SJSA1 (cell line): ENCODE measurements at places on chromosomes 2 and 18. TPM values are rescaled to one million over a fixed set of nuclear protein-coding genes. Genes with fewer than 3 reads are reported as not detected.
A peak's percentile ranks its signal among the peaks of the same experiment; 100 is the strongest.

The RMDN2 gene
- total RNA-seq: 17.6 and 20.8 TPM in 2 replicates

The PLEK gene
- total RNA-seq: not detected in 2 replicates

The ERMN gene
- total RNA-seq: not detected in 2 replicates

The DIPK1C gene
- not detected in 2 replicates for total RNA-seq

GRCh38 chr18:48409591-48410094 lies 460 bp upstream of the ZBTB7C start:
- peak overlapping the region; percentile 53 for H3K4me3 ChIP-seq
- H3K4me1 ChIP-seq: peaks cover 24% of the 10 kb centered on the region
- H3K36me3 ChIP-seq: no peaks in the 10 kb centered on the region
- no peak overlapping the region for H3K27ac ChIP-seq

- no peak overlapping the region for H3K27ac ChIP-seq
- no peaks in the 10 kb centered on the region for H3K36me3 ChIP-seq
- no peaks in the 10 kb centered on the region for H3K27me3 ChIP-seq
- no peak for DNase-seq
Measured at GRCh38 chr2:239297142-239298004, 103.4 kb downstream of the HDAC4 start.

- no peaks in the 10 kb centered on the region for H3K27me3 ChIP-seq
- no peaks in the 10 kb centered on the region for H3K4me1 ChIP-seq
- H3K36me3 ChIP-seq: no peaks in the 10 kb centered on the region
- H3K4me3 ChIP-seq: no peak overlapping the region
- no peak for DNase-seq
- H3K27ac ChIP-seq: no peak overlapping the region
Measured at GRCh38 chr18:66226782-66227181, 377.1 kb downstream of the CDH19 start.

- H3K27ac ChIP-seq: peak overlapping the region; percentile 46
- peaks cover 28% of the 10 kb centered on the region for H3K4me1 ChIP-seq
- H3K4me3 ChIP-seq: no peak overlapping the region
- no peaks in the 10 kb centered on the region for H3K27me3 ChIP-seq
Measured at GRCh38 chr2:43068041-43068533, 158.3 kb downstream of the ZFP36L2 start.

GRCh38 chr2:197890168-197890567 lies 85.8 kb downstream of the PLCL1 start:
- H3K36me3 ChIP-seq: no peaks in the 10 kb centered on the region
- no peak for DNase-seq
- H3K4me3 ChIP-seq: no peak overlapping the region
- no peaks in the 10 kb centered on the region for H3K4me1 ChIP-seq
- no peak overlapping the region for H3K27ac ChIP-seq
- no peaks in the 10 kb centered on the region for H3K27me3 ChIP-seq

DNA sequence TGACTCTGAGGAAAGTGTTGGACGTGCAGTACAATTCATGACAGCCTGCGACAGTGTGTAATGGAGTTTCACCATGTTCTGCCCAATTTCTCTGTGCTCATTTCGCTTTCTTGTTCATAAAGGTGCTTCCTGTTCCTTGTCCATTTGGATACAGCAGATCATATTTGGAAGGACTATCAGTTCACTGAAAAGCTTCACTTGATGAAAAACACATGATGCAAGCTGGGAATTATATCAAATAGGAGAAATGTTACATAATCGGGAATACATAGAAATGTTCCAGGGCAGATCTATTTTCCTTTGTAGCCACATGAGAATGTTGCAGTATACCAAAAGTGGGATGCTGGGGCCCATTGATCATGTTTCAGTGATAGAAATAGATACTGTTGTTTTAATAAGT lies 266.3 kb upstream of the SLC14A2 start:
- DNase-seq: no peak
- no peak overlapping the region for H3K4me3 ChIP-seq
- H3K27me3 ChIP-seq: no peaks in the 10 kb centered on the region
- H3K4me1 ChIP-seq: no peaks in the 10 kb centered on the region
- no peak overlapping the region for H3K27ac ChIP-seq

DNA sequence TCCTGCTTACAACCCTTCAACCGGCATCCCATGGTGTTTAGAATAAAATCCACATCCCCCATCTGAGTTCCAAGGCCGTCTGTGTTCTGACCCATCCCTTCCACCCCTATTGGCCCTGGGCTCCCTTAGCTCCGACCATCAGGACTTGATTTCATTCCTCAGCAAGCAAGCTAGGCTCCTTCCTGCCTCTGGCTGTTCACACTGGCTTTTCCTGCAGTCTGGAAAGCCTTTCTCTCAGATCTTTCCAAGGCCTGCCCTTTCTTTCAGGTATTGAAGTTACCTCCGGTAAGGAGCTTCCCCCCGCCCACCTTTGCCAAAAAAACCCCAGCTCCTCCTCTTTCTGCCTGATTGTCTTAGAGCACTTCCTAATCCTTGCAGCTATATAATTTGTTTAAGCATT lies 86.8 kb downstream of the CLIP4 start:
- no peaks in the 10 kb centered on the region for H3K27me3 ChIP-seq
- H3K4me1 ChIP-seq: peaks cover 4% of the 10 kb centered on the region
- no peaks in the 10 kb centered on the region for H3K36me3 ChIP-seq
- H3K27ac ChIP-seq: no peak overlapping the region
- no peak for DNase-seq
- H3K4me3 ChIP-seq: no peak overlapping the region

DNA sequence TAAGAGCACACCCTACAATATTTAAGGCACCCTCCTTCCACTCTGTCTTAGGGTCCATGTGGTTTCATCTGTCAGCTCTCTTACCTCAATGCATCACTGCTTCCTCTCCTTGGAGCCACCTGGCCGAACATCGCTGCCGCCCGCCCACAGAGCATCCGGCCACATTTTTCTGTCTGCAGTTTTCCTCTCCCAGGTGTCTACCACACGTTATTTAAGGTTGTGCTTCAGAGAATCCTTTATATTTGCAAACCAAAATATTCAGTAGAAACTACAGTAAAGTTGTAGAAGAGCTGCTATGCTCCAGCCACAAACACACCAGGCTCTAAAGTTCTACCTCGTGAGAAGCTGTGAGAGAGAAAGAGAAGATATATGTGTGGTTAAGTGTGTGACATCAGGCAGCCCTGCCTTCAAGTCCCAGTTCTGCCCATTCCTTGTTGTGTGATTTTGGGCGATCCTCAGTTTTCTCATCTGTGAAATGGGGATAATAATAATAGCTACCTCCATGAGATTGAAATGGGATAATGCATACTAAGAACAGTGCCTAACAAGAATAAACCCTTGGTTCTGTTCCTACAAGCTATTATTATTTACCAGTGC lies 4.9 kb upstream of the STK17B start:
- DNase-seq: no peak
- H3K4me3 ChIP-seq: no peak overlapping the region
- H3K27me3 ChIP-seq: no peaks in the 10 kb centered on the region
- H3K36me3 ChIP-seq: peaks cover under 1% of the 10 kb centered on the region
- peaks cover 4% of the 10 kb centered on the region for H3K4me1 ChIP-seq

- H3K4me1 ChIP-seq: peaks cover 17% of the 10 kb centered on the region
- no peak overlapping the region for H3K27ac ChIP-seq
- no peaks in the 10 kb centered on the region for H3K27me3 ChIP-seq
- DNase-seq: peak; percentile 31
- H3K4me3 ChIP-seq: no peak overlapping the region
Measured at GRCh38 chr2:135820003-135820618, 16.9 kb downstream of the LCT start.

DNA sequence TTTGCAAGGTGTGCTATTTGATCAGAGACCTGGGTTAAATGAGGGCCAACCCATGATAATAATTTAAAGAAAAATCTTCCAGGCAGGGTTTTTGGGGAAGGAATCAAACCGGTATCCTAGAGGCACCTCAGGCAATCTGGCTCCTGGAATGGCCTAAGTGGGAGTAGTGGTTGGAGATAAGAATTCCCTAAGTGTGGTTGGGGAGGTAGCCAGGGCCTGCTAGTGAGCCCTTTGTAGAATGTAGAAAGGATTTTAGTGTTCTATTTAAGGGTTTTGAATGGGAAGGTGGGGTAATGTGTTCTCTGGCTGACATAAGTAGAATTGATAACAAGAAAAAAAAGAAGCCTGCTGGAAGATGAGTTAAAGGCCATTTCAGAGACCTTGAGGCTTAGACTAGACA lies 422.2 kb downstream of the XIRP2 start:
- H3K36me3 ChIP-seq: no peaks in the 10 kb centered on the region
- no peak overlapping the region for H3K4me3 ChIP-seq
- DNase-seq: no peak
- H3K27ac ChIP-seq: no peak overlapping the region
- no peaks in the 10 kb centered on the region for H3K4me1 ChIP-seq

- H3K4me1 ChIP-seq: peaks cover 15% of the 10 kb centered on the region
- no peak overlapping the region for H3K4me3 ChIP-seq
- H3K27ac ChIP-seq: no peak overlapping the region
- no peaks in the 10 kb centered on the region for H3K27me3 ChIP-seq
- no peak for DNase-seq
Measured at GRCh38 chr2:73850009-73850408, 21.2 kb downstream of the STAMBP start.

DNA sequence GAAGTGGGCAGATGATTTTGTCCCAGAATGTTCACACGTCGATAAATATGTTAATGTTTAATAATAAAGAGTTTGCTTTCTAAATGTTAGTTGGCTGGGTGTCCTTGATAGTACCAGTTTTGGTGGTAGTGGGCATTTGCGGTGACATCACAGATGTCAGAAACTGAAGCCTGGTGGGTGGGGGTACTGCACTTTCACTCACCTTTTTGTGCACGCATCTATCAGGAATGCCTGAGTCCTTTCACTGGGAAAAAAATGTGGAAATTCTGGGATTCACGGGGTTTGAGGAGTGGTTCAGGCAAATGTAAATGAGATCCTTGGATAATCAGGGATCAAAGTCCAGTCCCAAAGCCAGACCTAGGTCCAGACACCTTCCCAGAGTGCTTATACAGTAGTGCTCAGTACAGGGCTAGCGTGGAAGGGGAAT lies 3.2 kb downstream of the EPAS1 start:
- no peak overlapping the region for H3K4me3 ChIP-seq
- peaks cover 2% of the 10 kb centered on the region; the same call in 1 of the 2 replicates for H3K36me3 ChIP-seq
- no peaks in the 10 kb centered on the region for H3K27me3 ChIP-seq
- peaks cover 25% of the 10 kb centered on the region for H3K4me1 ChIP-seq

GRCh38 chr2:201343559-201343958 lies 13.6 kb downstream of the FLACC1 start:
- H3K27ac ChIP-seq: no peak overlapping the region
- H3K27me3 ChIP-seq: no peaks in the 10 kb centered on the region
- DNase-seq: no peak
- H3K36me3 ChIP-seq: no peaks in the 10 kb centered on the region

DNA sequence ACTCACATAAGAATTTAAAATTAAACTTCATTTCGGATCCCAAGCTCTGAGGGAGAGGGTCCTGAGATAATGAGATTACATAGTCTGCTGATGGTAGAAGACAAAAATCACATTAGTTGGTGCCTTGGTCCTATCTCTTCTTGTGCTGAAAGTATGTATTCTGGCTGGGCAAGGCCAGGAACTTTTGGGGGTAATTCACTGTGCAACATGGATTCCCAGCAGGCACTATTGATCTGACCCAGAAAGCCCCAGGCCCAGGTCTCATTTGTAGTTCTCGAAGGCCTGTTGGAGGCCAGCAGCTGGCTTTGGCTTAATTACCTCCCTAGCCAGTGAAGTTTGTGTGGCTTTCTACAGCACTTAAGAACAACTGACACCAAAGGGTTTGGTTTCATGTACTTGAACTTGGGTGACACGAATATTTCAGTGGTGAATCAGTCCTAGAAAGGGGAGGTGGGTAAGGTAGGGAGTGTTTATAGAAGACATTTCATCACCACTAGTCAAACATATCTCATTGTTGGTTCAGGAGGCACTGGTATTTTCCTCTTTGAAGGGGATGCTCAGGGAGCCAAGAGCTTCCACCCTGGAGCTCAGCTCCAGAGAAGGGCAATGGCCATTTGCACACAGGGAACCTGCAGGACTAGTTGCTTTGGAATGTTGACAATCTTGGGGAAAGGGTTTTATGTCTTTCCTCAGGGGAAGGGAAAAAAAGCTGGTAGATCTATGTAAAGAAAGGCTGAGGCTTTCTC lies 217.8 kb downstream of the OSR1 start:
- H3K27ac ChIP-seq: peak overlapping the region; percentile 81
- H3K4me3 ChIP-seq: no peak overlapping the region

DNA sequence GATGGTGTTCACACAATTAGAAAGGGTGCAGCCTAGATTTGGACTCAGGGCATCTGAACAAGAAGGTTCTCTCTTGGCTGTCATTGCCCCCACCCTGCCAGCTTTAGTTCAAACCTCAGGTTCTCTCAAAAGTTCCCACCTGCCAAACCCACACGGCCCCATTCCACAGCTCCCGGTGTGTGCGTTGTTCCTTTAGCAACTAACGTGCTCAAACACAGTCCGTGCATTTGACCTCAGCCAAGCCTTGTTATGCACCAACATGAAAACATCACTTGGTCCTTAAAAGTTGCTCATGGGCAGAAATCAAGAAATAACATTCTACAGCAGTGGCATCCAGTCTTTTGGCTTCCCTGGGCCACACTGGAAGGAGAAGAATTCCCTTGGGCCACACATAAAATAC lies 32.0 kb downstream of the LOXHD1 start:
- H3K27me3 ChIP-seq: no peaks in the 10 kb centered on the region
- H3K27ac ChIP-seq: no peak overlapping the region
- peaks cover 9% of the 10 kb centered on the region for H3K4me1 ChIP-seq
- H3K36me3 ChIP-seq: no peaks in the 10 kb centered on the region

DNA sequence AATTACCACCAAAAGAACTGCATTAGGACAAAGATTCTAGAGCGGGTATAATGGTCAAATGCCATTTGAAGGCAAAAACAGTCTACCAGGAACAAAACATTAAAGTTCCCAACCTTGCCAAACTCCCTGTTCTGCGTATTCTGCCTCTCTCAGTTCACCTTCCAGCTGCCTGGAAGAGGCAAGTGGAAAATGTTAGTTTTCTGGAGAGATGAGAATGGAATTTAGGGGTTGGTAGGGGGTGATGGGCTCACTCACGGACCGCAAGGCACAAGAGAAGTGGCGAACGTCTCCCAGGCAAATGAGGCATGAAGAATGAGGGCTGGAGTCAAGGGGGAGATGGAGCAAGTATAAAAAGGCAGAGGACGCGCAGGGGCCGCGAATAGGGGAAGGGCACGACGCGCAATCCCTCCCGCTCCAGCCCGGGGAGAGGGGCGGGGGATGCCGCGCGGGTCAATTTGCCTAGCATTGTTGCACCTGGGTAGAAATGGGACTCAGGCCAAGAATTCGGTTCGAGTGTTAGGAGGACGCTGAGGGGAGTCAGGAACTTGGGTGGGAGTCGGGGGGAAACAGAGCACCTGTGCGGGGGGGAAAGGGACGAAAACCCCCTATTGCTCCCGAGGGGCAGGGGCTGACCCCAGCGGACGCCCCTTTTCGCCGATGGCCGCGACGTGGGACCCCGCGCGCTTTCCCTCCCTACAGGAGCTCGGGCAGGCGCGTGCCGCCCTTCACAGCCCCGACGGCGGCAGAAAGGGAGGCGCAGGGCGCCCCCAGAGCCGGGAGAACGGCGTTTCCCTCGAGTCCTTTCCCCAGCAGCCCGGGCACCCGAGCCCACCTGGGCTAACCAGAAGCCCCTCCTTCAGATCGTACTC lies 573 bp downstream of the PAIP2B start:
- H3K27me3 ChIP-seq: peaks cover 15% of the 10 kb centered on the region
- peak overlapping the region; percentile 48 for H3K4me3 ChIP-seq
- peaks cover 12% of the 10 kb centered on the region for H3K4me1 ChIP-seq
- no peaks in the 10 kb centered on the region for H3K36me3 ChIP-seq
- H3K27ac ChIP-seq: no peak overlapping the region
- DNase-seq: peak; percentile 42
